ENCODE measurements at places on chromosomes 5 and 9.

- no peak for DNase-seq
Measured at GRCh38 chr5:116303340-116303739, 218.5 kb downstream of the COMMD10 start.

- peak; percentile 32 for DNase-seq
Measured at GRCh38 chr5:2038321-2039179, 155.8 kb upstream of the IRX4 start.

- DNase-seq = no peak
Measured at GRCh38 chr9:18260521-18260920, 213.4 kb upstream of the ADAMTSL1 start.

- DNase-seq = no peak
Measured at GRCh38 chr5:156125118-156125517, 201.8 kb upstream of the SGCD start.

GRCh38 chr5:68347536-68347935, 132.0 kb downstream of the PIK3R1 start:
- DNase-seq = no peak

GRCh38 chr5:35354751-35355150, 124.5 kb upstream of the PRLR start:
- DNase-seq = no peak

DNA sequence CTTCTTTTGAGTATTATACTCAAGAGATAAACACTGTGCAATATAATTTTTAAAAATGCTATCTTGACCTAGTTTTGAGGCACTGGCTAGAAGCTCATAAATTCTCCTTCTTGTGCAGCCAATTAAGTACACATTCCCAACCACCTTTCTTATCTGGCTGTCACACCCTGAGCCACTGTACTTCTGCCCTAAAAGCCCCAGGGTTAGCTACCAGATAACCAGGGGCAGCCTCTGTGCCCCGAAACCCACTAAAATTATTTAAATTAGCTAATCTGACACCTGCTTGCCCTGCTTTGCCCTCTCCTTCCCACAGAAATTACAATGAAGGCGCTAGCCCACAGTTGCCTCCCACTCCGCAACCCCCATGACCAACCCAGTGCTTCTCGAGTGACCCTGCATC, 597.3 kb upstream of the TYRP1 start:
- DNase-seq = no peak

DNA sequence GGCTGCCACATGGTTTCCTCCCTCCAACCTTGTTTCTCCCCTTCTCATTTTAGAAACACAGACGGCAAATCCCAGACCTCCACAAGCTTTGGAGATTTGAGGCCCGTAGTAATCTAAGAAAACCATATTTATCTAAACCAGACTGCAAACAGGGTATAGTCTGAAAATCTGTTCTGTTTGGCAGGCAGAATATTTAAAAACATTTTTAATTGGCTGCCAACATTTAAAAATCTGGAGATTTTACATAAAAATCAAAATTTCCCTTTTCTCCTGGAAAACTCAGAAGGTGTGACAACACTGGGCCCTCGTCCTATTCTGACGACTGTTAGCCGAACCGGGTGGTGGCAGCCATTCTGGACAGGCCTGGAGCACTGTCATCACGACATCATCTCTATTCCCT, 57.9 kb upstream of the INSYN2B start:
- DNase-seq = no peak

- DNase-seq = no peak
Measured at GRCh38 chr5:533955-534742, 9.9 kb upstream of the SLC9A3 start.

- DNase-seq = no peak
Measured at GRCh38 chr5:135821061-135821801, 13.2 kb upstream of the SLC25A48 start.

DNA sequence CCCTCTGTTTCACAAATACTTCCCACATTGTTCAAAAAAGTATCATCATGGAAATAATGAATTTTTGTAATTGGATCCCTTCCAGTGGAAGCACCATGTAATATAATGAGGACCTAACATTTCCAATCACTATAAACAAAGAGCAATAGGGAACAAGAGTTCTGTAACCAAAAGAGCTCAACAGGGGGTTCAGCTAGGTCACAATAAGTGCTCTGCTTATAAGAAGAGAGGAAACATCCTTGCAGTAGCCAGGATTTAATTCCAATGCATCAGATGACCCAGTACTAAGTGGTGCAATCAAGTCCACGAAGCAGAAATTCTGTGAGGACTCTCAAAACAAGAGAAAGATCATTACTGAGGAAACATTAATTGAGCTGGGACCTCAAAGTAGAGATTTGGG, 5.9 kb downstream of the SERINC5 start:
- DNase-seq = no peak

- no peak for DNase-seq
Measured at GRCh38 chr5:146548781-146549449, 32.9 kb upstream of the GPR151 start.

DNA sequence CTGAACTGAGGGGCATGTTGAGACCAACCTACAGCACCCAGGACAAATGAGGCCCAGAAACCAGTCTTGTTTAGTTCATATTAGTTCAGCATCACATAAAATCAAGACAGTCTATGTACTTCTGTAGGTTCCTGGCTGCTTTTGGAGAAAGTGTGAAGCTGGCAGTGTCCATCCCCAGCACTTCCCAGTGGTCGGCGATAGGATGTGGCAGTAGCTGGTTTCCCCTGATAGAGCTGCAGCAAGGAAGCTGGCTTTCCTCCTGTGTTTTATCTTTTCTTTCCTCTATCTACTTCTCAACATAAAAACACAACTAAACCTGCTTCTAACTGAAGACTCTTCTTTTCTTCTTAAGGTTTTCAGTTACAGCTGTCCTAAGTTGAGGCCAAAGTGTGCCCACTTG, 43.0 kb upstream of the SLC46A2 start:
- no peak for DNase-seq

GRCh38 chr5:127260686-127261085, 29.9 kb upstream of the MEGF10 start:
- no peak for DNase-seq

DNA sequence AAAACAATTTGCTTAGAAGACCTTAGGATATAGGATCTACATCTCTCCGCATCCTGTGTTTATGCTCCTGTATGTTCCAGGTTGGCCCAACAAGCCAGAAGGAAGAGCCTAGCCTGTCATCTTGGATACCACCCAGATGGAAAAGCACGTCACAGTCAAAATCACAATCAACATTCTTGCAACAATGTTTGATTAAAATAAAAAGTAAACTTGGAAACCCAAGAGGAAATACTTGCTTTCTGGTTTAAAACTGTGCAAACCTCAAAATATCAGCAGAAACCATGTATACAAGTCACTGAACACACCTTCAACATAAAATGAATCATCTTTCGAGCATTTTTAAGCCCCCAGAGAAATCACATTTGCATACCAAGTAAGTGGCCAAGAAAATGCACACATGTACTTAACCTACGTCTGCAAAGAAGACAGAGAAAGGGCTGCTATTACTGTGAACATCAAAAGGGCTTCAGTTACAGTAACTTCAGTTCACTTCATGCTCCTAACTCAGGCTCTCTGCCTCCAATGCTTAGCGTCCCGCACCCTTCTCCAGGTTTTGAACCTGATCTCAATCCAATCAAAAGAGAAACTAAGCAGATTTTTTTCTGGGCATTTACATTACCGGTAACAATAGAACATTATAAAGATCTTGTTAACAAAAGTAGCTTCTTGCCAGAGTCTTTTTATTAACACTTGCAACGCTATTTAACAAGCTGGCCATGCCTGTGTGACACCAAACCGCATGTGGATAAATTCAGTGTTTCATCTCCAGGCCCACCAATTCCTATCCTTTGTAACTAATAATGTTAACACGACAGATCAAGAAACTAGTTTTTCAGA, 1.3 kb downstream of the ENC1 start:
- no peak for DNase-seq

GRCh38 chr5:68315679-68316271, 100.2 kb downstream of the PIK3R1 start:
- peak; percentile 32 for DNase-seq

DNA sequence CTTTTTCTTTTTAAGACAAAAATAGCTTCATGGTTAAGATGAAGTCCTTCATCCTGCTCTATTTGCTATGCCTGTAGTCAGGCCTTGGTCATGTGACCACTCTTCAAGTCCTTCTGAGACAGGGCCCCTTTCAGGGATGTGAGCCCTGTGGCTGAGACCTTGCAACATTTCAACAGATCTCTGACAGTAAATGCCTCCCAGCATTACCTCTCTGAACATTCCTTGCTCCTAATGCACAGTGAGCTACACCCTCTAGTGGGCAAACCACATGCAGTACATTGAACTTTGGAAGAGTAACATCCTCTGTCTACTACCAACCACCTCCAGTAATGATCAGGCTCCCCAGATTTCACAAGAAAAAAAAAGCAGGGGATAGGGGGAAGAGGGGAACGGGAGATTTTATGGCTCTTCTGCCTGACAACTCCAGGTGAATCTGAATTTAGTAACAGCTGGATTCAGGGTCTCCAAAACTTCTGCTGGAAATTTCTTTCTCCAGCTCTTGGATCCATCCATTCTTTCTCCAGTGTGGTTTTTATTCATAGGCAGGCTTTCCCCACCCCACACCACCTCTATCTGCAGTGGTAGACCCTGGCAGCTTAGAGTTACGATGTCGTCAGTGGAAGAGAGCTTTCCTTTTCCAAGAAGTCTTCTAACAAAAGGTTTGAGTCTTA, 8.9 kb upstream of the FBXO38 start:
- DNase-seq = no peak

DNA sequence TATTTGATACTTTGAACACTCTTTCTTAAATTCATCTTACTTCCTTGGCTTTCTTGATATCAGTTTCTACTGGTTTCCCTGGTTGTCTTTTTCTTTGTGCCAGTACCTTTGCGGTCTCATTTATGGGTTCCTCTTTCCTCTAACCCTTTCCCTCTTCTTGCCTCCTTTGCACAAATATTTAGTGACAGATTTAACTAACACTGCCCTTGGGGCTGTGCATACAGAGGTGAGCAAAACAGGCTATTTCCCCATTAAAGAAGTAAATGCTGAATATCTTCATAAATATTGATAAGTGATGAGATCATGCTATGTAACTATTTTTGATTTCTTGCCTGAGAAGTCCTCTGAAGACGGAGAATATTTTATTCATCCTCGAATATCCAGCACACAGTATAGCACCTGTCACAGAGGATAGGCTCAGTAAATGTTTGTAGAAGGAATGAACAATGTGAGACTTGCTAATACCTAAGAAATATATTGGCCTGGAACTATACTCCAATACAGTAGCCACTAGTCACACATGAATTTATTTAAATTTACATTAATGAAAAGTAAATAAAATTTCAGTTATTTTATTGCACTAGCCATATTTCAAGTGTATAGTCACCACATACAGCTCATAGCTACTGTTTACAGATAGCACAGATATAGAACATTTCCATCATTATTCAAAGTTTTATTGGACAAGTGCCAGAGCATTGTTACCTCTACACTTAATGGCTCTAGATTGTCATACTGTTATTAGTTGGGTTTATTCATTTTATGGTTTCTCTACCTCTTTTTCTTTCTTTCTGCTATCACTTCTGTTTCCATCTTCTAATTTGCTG, 90.4 kb downstream of the RIC1 start:
- no peak for DNase-seq

DNA sequence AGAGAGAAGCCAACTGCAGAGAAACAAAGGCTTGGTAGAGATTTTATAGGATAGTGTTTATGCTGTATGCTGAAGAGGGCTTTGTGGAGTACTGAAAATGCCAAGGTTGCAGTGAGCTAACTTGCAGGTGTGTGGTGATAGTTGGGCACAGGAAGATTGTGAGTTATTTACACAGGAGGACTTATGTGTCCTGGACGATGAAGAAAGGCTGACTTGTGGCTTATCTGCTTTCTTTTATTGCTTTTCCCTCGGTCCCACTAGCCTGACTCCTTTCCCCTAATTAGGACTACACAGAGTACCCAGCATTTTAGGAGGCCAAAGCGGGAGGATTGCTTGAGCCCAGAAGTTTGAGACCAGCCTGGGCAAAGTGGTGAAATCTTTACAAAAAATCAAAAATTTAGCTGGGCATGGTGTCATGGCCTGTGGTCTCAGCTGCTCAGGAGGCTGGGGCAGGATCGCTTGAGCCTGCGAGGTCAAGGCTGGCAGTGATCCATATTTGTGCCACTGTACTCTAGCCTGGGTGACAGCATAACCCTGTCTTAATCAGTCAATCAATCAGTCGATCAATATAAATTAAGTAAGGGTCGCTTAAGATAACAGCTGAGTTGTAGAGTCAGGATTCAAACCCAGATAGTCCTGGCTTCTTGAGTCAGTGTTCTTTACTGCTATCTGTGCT, 61.9 kb downstream of the UBE2R2 start:
- DNase-seq = no peak

DNA sequence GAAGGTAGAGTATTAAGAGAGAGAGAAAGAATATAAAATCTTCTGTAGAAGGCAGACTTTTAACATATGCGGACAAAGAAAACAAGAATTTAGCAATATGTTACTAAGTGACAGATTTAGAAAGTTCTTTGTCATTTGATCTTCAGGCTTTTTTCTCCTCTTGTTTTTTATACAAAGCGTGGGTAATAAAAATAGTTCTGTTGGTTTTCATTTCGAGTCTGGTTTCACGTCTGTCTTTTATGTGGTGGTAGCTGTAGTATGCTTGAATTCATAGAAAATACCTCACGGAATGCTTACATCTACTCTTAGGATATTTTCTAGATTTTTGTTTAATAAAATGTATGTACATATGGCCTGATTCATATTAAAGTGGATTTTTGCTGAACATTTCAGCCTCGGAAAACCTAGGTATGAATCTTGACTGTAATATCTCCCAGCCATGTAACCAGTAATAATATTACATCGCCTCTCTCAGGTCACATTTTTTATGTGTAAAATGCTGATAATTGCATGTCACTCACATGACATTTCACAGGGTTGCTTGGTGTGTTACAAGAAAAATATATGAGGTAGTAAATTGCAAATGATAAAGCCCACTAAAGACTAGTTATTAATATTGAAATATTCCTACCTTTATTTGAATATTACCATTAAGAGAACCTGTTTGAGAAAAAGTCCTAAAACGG, 72.5 kb upstream of the TAF11L2 start:
- no peak for DNase-seq

DNA sequence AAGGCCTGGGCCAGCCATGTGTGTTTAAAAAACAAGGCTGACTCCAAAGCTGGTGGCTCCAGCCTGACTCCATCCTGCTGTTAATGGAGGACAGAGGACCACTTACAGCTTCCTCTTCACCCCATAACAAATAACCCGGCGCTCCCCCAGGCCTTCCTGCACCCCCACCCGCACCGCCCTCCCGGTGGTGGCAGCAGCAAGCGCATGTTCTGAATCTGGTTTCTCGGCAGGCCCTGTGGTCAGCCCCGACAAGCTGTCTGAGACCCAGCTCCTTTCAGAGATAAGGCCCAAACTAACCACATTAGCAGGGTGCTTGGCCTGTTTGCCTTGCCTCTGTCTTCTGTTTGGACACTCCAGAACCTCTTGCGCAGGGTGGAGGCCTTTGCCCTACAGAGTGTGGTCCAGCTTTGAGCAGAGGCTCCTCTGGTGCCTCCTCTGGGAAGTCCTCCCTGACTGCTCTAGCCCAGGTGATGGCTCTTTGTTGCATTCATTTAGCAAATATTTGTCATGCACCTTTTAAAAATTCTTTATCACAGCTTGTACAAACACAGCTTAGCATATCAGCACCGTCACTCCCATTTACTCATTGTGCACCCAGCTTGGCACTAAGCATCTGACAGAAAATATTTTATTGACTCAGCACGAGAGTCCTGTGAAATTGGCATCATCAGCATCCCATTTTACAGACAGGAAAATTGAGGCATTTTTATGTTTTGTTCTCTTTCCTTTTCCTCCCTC, 78.4 kb downstream of the NDFIP1 start:
- DNase-seq = no peak

- DNase-seq = no peak
Measured at GRCh38 chr5:136356747-136357469, 8.4 kb downstream of the TRPC7 start.
